ENCODE measurements at places on chromosomes 2 and 18.

DNA sequence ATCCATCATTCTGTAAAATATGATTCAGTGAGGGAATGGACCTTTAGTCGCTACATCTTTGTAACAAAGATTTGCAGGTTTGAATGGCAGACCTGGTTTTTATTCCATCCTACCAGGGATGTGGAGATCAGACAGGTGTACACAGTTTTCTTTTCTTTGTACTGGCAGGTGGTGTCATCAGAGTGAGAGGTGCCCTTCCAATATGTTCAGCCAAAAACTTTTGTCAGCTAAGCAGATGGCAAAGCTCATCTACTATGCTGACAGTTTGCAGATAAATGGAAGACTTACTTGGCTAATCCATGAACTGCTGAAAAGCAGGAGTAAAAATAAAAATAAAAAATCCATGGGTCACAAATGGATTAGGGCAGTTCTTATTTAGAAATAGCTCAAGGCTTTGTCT lies 185.5 kb upstream of the DOK6 start:
- no peak overlapping the region for H3K27ac ChIP-seq
- H3K27me3 ChIP-seq: no peaks in the 10 kb centered on the region
- H3K4me1 ChIP-seq: no peaks in the 10 kb centered on the region
- H3K36me3 ChIP-seq: no peaks in the 10 kb centered on the region
- H3K4me3 ChIP-seq: no peak overlapping the region
- DNase-seq: no peak

DNA sequence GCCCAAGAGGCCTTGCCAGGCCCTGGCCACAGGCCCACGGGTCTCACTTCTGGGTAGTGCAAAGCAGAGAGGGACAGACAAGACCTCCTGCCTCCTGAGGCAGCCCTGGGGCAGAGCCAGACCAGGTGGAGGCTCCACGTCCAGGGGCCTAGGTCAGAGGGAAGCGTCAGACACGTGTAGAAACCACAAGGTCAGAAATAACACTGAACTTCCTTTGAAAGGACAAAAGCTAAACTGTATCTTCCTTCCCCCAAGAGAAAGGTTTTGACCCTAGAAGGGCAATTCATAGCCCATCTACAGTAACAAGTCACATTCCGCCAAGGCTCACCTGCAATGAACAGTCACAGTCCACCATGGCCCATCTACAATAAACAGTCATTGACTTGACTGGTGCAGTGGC lies 17.9 kb downstream of the SDC1 start:
- no peak overlapping the region for H3K4me3 ChIP-seq
- peaks cover 35% of the 10 kb centered on the region for H3K36me3 ChIP-seq
- peaks cover 9% of the 10 kb centered on the region for H3K4me1 ChIP-seq
- DNase-seq: no peak
- no peaks in the 10 kb centered on the region for H3K27me3 ChIP-seq

GRCh38 chr2:18703555-18703954 lies 114.2 kb upstream of the NT5C1B start:
- H3K4me3 ChIP-seq: no peak overlapping the region
- H3K27me3 ChIP-seq: no peaks in the 10 kb centered on the region
- no peak for DNase-seq
- H3K27ac ChIP-seq: no peak overlapping the region

DNA sequence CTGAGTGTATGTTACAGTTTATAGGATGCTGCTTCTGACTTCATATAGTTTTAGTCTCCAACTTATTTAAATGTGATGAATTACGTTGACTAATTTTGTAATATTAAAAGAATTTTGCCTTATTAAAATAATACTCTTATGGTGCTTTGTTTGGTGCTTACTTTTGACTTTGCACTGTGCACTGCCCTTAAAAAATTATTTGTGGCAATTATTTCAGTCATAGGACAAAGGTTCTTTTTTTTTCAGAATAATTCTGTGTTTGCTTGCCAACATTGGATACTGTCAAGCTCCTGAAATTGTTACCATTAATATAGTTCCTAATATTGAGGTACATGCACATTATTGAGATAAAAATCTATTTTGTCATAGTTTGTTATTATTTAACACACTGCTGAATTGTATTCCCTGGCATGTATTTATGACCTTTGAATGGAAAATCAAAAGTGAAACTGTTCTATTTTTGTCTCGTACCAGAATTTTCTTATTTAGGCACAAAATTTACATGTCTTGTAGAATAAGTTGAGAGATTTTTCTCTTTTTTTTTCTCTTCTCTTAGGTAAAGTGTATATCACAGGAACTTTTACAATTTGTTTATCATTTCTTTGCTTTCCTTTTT lies 572.8 kb upstream of the KLHL29 start:
- H3K4me1 ChIP-seq: no peaks in the 10 kb centered on the region
- H3K27ac ChIP-seq: no peak overlapping the region
- no peaks in the 10 kb centered on the region for H3K27me3 ChIP-seq
- H3K4me3 ChIP-seq: no peak overlapping the region
- DNase-seq: no peak

DNA sequence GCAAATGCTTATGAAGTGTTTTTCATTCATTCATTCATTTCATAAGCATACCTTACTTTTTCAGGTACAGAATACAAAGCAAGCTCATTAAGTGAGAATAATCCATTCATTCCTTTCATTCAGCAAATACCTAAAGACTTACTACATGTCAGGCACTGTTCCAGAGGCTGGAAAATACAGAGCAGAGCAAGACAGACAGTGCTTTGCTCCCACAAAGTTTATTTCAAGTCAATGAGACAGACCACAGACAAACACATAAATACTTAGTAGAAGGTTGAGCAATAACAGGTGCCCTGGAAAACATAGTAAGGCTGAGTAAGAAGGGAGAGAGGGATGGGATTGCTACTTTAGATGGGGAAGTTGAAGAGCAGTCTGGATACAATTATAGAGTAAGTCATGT lies 309.8 kb downstream of the C1D start:
- no peaks in the 10 kb centered on the region for H3K27me3 ChIP-seq
- no peaks in the 10 kb centered on the region for H3K4me1 ChIP-seq
- no peak overlapping the region for H3K4me3 ChIP-seq

- H3K4me3 ChIP-seq: no peak overlapping the region
- H3K27ac ChIP-seq: peak overlapping the region; percentile 97
- H3K36me3 ChIP-seq: no peaks in the 10 kb centered on the region
- no peak for DNase-seq
- no peaks in the 10 kb centered on the region for H3K27me3 ChIP-seq
- H3K4me1 ChIP-seq: peaks cover 41% of the 10 kb centered on the region
Observed at GRCh38 chr2:41966920-41967319, 80.9 kb upstream of the PKDCC start.
